ENCODE measurements at places on chromosomes 11 and 22. TPM values are rescaled to one million over a fixed set of nuclear protein-coding genes. Genes with fewer than 3 reads are reported as not detected.

CASP5 gene
- total RNA-seq: not detected

IZUMO1R gene
- total RNA-seq: not detected

- no peak for DNase-seq
Observed at GRCh38 chr22:28179392-28179791, 260.3 kb upstream of the PITPNB start.

DNA sequence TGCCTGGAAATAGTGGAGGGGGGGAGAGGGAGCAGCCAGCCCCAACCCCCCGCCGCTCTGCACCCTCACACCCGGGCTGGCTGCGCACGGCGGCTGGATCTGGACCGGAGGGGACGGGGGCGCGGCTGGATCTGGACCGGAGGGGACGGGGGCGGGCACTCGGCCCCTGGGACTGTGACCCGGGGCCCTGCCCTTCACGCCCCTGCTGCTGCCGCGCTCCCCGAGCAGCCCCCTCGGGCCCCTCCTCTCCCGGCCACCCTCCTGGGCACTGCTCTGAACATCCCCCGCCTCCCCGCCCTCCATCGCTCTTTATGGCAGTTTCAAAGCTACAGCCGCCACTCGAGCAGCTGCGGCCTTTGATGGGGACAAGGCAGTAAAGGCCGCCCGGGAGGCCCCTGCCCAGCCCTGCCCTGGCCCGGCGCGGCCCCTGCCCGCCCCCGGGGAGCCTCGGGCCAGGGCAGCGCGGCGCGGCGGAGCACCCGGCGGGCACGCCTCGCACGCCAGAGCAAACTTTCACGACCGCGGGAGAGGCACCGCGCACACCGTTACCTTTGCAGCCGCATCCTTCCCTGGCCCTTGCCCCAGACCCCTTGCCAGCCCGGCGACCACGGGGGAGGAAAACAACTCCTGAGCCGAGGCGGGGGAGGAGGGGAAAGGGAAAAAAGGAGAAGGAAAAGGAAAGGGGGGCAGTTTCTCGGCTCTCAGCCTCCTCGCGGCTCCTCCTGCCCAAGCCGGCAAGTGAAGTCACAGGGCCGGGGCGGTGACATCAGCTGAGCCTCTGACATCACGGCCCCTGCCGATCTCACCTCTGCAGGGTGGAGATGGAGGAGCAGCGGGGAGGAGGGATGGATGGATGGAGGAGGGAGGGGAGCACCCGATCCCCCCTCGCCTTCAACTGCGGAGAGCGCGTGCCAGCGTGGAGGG is 13.1 kb upstream of the TCF20 start:
- peak; percentile 34 for DNase-seq

DNA sequence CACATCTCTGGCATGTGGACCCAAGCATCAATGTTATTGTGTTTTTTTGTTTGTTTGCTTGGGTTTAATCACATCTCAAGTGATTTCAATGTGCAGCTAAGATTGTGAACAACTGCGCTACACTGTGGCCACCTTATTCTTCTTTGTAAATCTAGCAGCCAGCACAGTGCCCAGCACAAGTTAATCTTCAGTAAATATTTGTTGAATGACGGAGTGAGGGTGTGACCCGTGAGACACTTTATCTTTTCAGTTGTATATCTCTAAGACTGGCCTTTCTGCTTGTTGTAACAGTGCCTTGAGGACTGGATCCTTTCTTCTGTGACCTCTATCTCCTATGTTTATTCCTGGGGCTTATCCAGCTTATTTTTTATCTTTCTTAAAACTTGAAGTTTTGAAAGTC is 21.4 kb upstream of the AMOTL1 start:
- no peak for DNase-seq

GRCh38 chr22:32862083-32862482 is 60.6 kb downstream of the TIMP3 start:
- DNase-seq: no peak

DNA sequence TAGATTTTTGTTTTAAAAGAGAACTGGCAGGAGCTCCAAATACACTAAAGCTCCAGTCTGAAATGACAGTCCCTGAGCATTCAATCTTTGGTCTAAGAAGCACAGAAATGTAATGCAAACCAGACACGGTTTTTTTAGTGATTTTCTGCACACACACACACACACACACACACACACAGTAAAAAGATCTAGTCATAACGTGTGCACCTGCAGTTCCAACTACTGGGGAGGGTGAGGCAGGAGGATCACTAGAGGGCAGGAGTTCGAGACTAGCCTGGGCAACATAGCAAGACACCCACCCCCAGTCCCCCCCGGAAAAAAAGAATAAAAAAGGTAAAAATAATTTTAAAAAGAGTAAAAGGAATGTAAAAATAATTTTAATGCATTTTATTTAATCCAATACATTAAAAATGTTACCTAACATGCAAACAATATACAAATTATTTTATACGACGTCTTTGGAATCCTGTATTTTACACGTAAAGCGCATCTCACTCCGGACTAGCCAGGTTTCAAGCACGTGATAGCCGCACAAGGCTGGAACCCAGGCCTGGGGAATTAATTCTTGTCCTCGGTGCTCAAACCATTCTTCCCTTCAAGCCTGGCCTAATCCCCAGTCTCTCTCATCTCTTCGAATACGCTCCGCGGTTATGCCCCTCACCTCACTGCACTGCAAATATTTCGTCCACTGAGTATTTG is 762 bp upstream of the TBC1D22A start:
- no peak for DNase-seq

All from T-cell (primary cell).